ENCODE measurements at places on chromosomes 4 and X.

- DNase-seq = no peak
Measured at GRCh38 chr4:95599777-95600400, 51.1 kb upstream of the UNC5C start.

- no peak for DNase-seq
Measured at GRCh38 chr4:82005158-82005557, 368.6 kb downstream of the HNRNPD start.

GRCh38 chrX:121256647-121257046 lies 209.2 kb downstream of the GLUD2 start:
- DNase-seq = no peak

DNA sequence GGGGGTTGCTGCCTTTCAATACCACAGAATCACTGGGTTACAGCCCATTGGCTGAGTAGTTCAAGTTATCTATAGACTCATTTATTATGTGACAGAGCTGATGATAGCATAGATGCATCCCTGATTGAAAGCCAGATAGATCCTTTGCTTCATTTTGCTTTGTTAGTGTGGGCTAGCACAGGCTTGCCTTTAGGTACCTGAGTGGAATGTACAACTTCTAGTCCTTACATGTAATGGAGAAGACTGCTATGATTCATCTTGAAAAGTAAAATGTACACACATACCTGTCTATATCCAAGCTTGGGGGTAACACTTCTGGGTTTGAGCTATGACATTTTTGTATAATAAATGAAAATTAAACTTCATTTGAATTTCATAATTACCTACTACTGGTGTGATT lies 226.0 kb upstream of the FTHL17 start:
- DNase-seq = no peak

GRCh38 chrX:131828482-131828881 lies 194.6 kb upstream of the STK26 start:
- no peak for DNase-seq

- no peak for DNase-seq
Measured at GRCh38 chr4:104416725-104417356, 77.9 kb downstream of the CXXC4 start.

Measured in vagina (tissue), 2 donors.